ENCODE measurements at places on chromosomes 7 and 10.

DNA sequence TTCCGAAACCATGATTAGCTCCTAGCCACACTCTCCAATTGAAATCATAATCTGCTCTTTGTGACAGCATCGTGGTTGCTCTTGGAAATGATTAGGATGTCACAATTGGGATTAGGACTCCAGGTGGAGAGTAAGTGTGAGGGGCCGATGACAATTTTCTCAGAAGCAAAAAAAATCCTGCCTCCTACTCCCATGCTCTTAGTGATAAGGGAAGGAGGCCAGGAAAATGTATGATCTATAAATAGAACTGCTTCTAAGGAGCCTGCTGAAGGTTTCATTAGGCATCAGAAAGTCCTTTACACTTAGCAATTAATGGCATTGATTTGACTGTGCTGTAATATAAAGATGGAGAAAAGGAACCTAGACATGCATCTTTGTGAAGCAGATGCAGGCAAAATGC is 226.3 kb upstream of the AGK start:
- no peak for DNase-seq

- no peak for DNase-seq
Measured at GRCh38 chr7:41648501-41648900, 54.4 kb downstream of the INHBA start.

DNA sequence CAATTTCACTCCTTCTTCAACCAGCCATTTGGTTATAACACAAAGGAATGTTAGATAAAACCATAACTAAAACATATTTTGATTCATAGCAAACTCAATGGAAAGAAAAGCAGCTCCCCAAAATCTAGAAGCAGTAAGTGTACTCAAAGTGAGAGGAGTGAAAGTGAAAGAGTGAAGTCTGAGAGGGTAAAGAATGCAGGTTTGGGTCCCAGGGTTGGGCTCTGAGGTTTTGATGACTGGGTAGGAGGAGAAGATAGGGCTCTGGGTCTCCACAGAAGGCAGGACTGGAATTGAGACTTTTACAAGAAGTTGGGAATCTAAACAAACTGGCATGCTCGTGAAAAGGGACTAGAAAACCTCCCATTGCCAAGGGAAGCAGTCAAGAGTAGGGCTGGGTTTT is 85.4 kb upstream of the RSU1 start:
- no peak for DNase-seq

DNA sequence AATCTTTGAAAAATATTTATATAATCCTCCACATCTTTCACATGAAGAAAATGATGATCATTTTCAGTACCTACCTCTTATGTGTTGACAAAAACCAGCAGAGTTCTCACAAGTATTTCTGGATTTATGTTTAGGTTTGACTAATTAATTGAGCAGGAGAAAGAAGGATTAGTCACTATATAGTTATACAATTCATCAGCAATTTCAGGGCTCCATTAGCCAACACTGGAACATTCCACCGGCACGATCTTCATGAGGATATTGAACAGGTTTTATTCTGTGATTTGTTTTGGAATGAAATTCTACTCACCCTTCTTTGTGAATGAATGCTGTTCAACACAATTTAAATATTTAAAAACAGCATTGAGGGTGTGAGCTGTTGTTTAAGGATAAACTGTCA is 163.2 kb downstream of the SEM1 start:
- no peak for DNase-seq

DNA sequence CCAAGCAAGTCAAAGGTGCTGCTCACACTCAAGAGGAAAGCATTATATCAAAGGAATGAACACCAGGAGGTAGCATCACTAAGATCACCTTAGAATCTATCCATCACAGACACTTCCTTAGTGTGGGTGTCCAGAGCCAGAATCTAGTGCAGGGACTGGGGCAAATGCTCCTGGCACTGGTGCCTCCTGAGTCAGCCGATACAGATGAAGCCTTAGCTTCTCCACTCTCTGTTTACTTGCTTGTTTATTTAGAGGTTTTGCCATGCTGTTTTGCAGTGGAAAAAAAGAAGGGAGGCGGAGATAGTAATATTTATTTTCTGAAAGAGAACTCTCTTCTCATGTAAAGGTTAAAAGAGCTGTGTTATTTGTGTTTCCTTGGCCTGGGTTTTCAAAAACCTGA is 303.1 kb downstream of the WDR11 start:
- DNase-seq = no peak

- DNase-seq = no peak
Measured at GRCh38 chr7:69419934-69420333, 178.3 kb upstream of the AUTS2 start.

- no peak for DNase-seq
Measured at GRCh38 chr10:30788307-30788706, 158.8 kb upstream of the LYZL2 start.

- no peak for DNase-seq
Measured at GRCh38 chr7:149449897-149450296, 11.0 kb downstream of the ZNF777 start.

DNA sequence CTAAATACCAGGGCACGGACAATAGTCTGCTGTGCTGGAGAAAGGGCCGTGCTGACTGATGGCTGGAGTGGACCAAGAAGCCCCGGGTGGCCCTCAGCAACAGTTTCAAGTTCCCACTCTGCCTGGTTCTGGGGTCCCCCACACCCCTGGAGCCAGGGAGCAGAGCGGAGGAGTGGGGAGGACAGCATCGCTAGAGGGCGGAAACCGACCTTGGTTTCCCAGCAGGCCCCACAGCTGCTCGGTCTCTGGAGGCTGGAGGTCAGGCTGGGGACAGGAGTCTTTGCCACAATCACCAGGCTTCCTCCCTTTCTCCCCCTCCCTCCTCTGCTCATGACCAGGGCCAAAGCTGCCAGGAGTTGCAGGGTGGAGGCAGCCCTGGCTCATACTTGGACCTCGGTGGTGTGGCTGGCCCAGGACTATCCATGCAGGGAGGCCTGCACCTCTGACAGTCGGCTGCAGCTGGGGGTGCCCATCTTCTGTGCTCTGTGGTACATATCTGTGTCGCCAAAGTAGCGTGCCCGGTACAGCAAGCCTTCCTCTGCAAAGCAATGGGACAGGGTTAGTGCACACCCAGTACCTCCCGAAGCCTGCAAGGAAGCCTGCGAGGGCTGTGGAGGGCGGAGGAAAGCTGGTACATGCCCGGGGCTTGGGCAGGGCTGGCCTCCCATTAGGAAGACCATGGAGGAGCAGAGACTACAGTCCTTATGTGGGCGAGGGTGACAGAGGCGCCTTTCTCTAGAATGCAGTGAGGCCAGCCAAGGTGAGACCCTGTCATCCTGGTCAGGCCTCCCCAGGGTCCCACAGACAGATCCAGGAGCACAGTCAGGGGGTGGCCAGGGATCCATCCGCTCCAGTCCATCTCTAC is 19.1 kb downstream of the DNAJB12 start:
- no peak for DNase-seq

DNA sequence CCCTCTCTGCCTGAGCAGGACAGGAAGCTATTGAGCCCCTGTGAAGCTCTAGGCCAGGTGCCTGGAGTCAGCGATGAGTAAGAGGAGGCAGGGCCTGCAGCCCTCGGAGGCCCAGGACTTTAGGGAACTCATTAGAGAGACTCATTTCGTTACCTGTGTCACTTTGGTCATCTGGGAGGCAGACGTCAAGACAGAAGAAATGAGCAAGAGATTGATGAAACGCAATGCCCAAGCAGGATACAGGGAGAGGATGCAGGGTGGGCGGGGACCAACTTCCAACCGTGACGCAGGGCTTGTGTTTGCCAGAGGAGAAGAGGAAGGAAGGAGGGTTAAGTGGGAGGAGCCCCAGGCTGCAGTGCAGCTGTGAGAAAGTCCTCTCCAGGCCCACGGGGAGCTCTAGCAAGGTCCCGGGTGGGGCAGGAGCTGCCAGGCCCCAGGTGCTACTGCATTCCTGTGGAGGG is 26.4 kb upstream of the GNA12 start:
- DNase-seq = no peak

DNA sequence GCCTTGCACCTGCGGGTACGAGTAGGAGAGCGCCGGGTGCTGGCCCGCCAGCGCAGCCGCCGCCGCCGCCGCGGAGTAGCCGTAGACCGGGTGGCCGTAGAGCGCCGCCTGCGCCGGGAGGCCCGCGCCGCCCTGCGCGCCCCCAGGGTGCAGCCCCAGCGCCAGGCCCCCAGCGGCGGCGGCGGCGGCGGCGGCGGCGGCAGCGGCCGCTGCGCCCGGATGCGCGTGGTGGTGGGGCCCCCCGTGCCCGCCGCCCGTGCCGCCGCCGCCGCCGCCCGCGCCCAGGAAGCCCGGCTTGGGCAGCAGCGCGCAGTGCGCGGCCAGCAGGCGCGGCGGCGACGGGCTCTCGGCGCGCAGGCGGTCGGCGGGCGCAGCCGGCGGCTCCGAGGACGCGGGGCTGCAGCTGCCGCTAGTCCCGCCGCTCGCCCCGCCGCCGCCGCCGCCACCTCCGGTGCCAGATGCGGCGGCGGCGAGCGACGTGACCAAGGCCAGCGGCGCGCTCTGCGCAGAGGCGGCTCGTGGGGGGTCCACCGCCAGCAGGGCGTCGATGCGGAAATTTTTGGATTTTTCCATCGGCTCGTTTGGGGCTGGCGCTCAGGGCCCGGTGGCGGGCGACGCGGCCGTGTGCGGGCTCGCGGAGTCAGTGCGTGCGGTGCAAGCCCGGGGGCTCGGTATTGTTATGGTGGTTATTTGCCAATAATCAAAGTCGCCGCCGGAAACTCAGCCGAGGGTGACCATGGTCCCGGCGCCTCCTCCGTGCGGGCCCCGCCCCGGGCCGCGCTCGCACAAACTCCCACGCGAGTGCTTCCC is 480 bp downstream of the MNX1 start:
- DNase-seq = no peak

- no peak for DNase-seq
Measured at GRCh38 chr7:74217455-74218342, 7.9 kb downstream of the LAT2 start.

- DNase-seq = no peak
Measured at GRCh38 chr10:21363092-21363730, 162.3 kb downstream of the SKIDA1 start.

DNA sequence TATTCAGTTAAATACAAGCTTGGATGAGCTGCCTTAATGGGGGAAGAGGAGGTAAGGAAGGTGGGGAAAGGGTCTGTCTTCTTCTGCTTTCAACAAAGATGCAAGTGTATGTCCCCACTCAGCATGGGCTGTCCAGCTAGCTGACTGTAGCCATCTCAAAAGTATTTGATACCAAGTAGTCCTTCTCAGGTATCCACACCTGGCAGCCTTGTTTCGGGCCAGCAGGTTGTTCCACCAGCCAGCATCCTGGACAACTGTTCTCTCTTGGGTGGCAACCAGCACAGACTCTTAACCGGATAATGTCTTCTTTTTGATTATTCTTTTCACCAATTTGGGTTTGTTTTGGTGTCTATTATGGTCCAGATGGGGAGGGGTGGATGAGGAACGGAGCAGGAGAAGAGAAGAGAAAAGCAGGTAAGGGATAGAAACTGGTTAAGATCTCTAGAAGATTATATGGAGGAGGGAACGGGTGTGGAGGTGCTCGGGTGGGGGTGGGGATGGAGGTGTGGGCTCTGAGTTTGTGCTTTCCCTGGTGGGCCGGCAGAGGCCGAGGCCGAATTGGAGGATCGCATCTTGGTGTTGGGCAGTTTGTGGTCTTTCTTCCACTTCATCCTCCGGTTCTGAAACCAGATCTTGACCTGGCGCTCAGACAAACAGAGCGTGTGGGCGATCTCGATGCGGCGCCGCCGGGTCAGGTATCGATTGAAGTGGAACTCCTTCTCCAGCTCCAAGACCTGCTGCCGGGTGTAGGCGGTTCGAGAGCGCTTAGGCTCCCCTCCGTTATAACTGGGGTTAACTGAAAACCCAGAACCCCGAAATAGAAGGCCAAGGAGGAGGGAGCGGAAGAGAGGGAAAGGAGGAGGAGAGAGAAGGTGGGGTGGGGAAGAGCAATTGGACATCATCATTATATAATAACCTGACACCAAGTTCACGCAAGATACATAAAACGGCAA is 1.5 kb downstream of the HOXA4 start:
- DNase-seq = no peak

GRCh38 chr10:23505797-23506465 is 67.1 kb downstream of the OTUD1 start:
- no peak for DNase-seq
